ENCODE measurements at places on chromosomes 12 and 14.
A peak's percentile ranks its signal among the peaks of the same experiment; 100 is the strongest.

DNA sequence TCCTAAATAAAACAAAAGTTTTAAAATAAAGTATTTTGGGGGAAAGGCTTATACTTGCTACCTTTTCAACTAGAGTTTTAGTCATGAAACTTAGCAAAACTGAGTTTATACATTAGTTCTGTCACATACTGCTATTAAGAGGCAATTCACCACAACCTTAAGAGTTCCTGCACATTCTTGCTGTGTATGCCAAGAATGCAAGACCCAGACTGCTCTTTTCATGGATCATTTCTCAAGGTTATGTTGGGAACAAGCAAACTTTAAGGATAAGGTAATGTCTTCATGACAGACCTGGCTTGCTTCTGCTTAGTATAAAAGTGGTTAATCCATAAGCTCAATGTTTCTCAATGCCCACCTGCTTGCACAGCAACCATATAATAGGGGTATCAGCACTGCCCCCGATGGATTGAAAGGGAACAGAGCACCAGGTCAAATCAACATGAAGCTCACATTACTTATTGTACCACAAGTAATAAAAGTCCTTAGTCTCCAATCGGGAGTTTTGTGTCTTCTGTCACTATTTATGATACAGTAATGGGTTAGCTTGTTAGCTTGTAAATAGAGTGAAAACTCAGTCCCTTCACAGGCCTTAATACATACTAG is 67.6 kb downstream of the KIF21A start:
- DNase-seq, result no peak

GRCh38 chr14:96519970-96520369 is 17.8 kb downstream of the PAPOLA start:
- no peak for DNase-seq

GRCh38 chr14:55832974-55833373 is 253.0 kb downstream of the KTN1 start:
- no peak for DNase-seq

DNA sequence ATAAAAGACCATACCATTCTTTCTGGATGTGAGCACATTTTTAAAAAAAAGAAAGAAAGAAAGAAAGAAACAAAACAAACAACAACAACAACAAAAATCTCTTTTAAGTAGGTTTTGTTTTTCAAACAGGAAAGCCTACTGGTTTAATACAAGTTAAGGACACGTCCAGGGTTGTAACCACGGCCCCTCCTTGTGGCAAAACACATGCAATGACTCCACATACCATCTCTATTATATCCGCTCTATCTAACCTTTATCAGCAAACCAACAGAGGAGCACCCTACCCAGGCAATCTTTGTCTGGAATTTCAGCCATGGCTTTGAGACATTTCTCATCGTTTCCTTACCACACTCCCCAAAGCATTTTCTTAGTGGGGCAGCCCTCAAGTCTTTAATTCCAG is 360.5 kb upstream of the TMPO start:
- DNase-seq, result no peak

- no peak for DNase-seq
Measured at GRCh38 chr12:44544018-44544417, 332.1 kb downstream of the NELL2 start.

- no peak for DNase-seq
Measured at GRCh38 chr12:79409562-79409961, 281.2 kb downstream of the PAWR start.

DNA sequence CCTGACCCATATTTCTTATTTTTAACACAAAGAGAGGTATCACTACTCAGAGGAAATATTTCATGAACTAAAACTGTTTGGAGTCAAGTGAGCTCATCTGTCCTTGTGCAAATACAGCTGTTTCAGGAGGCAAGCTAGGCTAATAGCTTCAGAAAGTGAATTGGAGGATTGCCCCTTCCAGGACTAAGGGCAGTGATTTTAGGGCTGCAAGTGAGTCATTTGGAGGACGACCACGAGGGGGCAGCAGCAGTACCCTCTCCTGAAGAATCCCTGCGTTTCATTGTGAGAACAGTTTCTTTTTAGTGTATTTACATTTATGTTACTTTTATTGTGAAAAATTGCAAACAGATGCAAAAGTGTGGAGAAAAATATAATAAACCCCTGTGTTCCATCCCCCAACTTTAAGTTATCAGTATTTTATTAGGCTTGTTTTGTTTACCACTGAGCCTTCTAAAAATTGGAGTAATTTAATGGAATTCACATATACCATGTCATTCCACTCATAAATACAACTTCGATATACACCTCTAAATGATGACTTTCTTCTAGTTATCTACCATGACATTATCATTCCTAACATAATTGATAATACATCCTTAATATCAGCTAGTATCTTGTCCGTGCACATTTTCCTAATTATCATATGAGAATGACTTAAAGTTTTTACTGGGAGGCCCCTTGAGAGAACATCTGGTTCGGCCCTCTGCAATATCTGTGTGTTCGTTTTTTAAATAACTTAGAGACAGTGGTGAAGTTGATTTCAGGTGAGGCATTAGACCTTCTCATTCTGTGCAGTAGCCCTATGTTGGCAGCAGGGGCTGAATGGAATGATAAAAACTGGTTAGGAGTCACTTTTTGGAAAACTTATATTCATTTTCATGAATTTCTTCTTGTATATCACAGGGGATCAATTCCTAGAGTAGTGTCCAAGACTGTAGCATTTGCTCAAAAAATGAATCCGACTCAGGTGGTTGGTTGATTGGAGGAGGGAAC is 13.7 kb downstream of the FOXJ2 start:
- peak; percentile 84 for DNase-seq

- no peak for DNase-seq
Measured at GRCh38 chr14:27528328-27528727, 930.5 kb upstream of the NOVA1 start.

DNA sequence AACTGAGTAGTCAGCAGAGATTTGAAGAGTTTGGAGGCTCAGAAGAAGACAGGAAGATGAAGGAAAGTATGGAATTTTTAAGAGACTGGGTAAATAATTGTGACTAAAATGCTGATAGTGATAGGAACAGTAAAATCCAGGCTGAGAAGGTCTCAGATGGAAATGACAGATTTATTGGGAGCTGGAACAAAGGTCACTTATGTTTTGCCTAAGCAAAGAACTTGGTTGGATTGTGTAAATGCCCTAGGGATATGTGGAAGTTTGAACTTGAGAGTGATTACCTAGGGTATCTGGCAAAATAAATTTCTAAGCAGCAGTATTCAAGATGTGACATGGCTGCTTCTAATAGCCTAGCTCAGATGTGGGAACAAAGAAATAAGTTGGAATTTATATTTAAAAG is 180.9 kb downstream of the TRHDE start:
- no peak for DNase-seq
